ENCODE measurements at places on chromosomes 6 and 20.

DNA sequence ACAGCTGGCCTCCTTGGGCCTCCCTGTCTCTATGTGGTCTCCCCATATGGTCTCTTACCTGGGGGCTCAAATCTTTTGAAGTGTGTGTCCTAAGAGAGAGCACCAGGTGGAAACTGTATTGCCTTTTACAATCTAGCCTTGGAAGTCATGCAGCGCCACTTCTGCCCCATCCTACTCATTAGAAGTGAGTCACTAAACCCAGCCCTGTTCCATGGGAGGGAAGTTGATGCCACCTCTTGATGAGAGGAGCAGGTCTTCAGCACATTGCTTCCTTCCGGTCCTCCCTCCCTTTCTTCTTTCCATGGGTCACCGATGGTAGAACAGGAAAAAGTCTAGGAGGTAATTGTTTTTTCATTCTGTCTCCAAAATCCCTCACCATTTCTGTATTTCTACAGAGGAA, 156.3 kb downstream of the FOXA2 start:
- no peak for DNase-seq

GRCh38 chr20:58818586-58819285, 32.0 kb downstream of the GNAS-AS1 start:
- DNase-seq: no peak

DNA sequence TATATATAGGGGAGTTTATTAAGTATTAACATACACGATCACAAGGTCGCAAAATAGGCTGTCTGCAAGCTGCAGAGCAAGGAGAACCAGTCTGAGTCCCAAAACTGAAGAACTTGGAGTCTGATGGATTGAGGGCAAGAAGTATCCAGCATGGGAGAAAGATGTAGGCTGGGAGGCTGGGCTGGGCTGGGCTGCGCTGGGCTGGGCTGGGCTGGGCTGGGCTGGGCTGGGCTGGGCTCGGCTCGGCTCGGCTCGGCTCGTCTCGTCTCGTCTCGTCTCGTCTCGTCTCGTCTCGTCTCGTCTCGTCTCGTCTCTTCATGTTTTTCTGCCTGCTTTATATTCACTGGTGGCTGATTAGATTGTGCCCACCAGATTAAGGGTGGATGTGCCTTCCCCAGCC, 238.6 kb downstream of the GRM1 start:
- DNase-seq: no peak

DNA sequence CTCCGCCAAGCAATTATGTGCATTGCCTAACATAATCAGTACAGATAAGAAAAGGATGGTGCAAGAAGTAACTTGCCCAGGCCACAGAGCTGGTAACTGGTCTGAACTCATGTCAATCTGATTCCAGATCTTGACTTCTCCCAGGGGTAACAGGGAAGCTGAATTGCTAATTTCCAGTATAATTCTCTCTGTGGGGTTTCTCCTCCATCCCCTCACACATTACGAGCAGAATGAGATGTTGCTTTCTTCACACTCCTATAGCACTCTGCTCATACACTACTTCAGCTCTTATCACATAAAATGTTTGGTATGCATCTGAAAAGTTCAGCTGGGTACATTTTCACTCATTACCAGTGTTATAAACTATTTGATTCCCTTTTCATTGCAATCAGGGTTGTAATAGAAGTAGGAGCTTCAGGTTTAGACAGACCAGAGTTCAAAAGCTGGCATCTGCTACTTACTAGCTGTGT, 24.0 kb upstream of the LRRC1 start:
- no peak for DNase-seq
